Non-pigmented ciliary epithelial cell (primary cell): ENCODE measurements at places on chromosomes 4 and X.

GRCh38 chr4:110975338-110975737 is 352.5 kb upstream of the PITX2 start:
- no peak for DNase-seq

DNA sequence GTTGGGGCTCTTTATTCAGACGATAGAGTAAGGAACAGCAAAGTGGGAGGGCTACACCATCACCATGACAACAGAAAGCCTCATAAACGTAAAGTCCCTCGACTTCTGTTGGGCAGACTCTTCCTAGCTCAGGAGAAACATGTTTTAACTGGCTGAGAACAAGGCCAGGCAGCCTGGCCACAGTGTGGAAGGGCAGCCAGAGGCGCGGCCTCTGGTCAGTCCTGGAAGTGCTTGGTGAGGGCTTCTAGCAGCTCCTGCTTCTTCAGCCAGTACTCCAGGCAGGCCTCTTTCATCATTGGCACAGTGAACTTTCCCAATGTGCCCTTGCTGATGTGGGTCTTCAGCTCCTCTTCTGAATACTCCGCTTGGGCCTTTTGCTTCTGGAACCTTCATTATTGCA is 690.9 kb downstream of the PCDH19 start:
- DNase-seq, result no peak

DNA sequence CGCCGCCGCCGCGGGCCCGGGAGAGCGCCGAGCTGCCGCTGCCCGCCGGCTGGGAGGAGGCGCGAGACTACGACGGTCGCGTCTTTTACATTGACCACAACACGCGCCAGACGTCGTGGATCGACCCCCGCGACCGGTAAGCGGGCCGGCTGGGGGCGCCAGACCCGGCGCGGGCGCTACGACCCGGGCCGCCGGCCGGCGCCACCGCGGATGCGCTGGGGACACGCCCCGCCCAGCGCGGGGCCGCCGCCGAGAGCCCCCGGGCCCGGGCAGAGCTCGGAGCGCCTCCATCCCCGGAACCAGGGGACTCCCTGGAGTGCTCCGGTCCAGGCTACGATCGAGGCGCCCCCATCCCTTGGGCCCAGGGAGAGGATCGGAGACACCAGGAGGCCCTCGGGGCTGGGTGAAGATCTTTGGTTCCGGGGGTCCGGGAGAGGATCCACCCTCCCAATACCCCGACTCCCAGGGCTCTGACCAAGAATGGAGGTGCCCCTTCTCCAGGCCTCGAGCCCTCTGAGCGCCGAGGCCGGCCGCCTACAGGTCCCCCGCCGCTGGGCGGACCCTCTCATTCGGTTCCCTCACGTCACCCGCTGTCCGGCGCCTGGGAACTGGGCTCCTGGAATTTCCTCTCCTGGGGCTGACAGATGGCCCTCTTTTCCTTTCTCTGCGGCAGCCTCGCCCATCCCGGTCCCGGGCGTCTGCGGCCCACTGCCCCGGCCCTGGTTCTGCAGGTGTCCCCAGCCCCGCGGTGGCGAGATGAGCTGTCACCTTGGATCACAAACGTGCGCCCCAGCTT is 48.8 kb downstream of the CLDN34 start:
- no peak for DNase-seq

- no peak for DNase-seq
Observed at GRCh38 chr4:7434766-7435150, at the start of gene PSAPL1. Gene PSAPL1 (minus strand): TSS chr4:7434930. CDS start chr4:7434879, 51 bp downstream.

GRCh38 chr4:18664171-18664570 is 642.6 kb upstream of the LCORL start:
- no peak for DNase-seq

GRCh38 chr4:187576751-187577150 is 418.8 kb upstream of the ZFP42 start:
- no peak for DNase-seq

GRCh38 chr4:87807402-87807801 is 8.0 kb downstream of the IBSP start:
- no peak for DNase-seq

DNA sequence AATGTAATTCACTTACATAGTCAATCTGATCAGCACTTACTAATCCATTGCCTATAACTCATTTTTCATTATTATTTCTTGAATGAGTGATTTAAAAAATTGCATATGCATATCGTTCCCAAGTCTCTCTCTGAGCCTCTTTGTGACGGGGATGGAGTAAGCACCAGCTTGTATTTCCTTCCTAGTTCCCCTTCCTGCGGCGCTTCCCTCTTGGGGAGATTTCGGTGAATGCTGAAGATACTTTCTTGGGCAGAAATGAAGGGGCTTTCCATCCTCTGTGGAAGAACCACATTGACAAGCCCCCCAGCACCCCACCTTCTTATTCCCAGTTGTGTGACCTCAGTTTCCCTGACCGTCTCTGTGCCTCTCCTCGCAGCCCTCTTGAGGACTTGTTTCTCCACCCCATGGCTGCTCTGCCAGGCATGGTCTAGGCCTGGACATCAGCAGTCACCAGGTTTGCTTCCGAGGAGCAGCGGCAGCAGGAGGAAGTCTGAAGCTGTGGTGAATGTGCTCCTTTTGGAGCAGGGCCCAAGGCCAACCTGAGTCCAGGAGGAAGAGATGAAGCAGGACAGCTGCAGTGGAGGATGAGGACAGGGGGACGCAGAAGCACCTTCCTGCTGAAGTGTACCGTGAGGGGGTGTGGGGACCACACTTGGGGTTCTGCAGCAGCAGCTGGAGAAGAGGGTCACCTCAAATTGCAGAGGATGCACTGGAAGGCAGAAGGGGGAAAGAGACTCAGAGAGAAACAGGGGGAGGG is 124.9 kb downstream of the IRF2 start:
- no peak for DNase-seq

- no peak for DNase-seq
Observed at GRCh38 chr4:153471698-153472093, 5.5 kb downstream of the TMEM131L start.

DNA sequence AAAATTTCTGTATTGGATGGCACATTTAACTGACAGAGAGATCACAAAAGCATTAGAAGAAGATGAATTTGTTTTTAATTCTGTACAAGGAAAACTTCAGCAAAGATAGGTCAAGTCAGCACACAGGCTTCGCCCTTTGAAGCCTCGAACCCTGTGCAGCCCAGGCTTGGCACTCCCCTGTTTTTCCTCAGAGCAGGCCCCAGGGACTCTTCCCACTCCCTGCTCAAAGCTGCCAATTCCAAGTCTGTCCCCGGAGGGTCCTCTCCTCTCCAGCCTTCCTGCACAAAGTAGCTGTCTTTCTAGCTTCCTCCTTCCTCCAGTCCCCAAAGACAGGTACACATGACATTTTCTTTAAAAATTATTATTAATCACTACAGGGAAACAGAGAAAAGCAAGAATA is 466.3 kb downstream of the PPARGC1A start:
- no peak for DNase-seq

GRCh38 chr4:116598980-116599789 is 486.2 kb downstream of the TRAM1L1 start:
- no peak for DNase-seq

DNA sequence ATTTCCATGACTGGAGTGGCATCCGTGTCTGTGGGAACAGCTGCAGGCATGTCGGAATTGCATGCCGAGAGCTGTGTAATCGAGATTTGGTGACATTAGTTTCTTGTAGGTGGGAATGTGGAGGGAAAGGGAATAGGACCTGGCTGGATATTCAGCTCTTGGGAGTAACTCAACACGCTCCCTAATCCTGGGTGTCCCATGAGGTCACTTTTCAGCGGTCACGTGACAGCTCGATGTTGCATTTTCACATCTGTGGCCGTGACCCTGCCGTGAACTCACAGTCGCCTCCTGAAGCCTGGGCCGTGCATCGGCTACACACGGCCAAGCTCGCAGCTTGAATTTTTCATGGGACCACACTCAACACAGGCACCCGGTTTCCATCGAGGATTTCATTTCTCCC is 25.8 kb upstream of the PSAPL1 start:
- no peak for DNase-seq
